COLO829 (cell line): ENCODE measurements at places on chromosomes 6 and 20.

DNA sequence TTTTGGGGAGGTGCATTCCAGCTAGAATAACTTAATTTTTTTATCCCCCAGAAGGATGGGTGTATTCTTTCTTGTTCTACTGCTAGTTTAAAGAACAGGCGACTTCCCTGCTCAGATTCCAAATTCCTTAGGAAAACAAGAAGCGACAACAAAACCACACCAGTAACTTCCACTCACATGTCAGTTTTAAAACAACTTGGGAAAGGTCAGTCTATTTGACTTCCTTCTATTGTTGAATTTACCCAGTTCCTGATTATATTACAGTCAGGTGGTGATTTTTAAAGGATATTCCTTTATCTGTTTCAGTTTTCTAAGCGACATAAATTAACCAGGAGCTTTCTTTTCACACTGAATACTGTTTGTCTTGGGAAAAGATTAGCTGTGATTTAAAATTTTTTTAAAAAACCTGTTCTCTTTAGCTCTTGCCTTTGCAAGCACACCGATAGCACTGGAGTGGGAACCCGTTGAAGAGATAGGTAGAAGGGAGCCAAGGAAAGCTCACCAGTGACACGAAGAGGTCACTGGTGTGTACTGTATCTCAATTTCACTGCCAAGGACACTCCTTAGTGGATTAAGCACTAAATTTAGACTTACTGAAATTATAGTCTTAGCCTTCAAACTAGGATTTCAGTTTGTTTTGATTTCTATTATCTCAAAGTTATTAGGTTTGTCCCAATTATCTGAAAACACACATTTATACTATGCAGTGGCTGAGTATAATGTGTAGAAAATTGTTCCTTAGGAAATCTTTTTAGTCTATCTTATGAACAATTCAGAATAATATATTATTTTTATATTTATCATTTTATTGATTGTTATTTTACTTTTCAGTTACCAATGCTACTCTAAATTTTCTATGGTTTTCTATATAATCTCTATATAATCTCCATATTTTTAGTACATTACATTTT lies 22.3 kb downstream of the MARCKS start:
- DNase-seq, result no peak

DNA sequence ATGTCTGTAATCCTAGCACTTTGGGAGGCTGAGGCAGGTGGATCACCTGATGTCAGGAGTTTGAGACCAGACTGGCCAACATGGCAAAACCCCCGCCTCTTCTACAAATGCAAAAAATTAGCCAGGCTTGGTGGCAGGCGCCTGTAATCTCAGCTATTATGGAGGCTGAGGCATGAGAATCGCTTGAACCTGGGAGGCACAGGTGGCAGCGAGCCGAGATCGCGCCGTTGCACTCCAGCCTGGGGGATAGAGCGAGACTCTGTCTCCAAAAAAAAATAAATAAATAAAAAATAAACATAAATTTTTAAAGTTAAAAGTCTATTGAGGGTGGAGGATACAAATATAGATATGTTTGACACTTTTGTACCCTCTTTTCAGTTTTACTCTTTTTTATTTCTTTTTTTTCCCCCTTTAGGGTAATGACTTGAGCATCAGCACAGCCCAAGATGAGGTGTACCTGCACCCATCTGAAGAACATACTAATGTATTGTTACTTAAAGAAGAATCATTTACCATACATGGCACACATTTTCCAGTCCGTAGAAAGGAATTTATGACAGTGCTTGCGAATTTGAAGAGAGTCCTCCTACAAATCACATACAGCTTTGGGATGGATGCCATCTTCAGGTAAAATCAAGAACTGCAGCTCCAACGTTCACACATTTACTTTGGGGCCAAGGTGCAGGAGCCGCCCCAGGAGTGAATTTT lies 368.9 kb downstream of the LAMA2 start:
- DNase-seq, result peak; percentile 30

GRCh38 chr6:41072836-41073202 lies at the start of gene NFYA:
Gene NFYA, plus strand, starts transcription at chr6:41072974. Its CDS starts 6,116 bp downstream, at chr6:41079090.
- DNase-seq, result no peak

- no peak for DNase-seq
Measured at GRCh38 chr6:114157848-114158247, 185.0 kb downstream of the HS3ST5 start.
